ENCODE measurements at places on chromosomes 7 and 10.

DNA sequence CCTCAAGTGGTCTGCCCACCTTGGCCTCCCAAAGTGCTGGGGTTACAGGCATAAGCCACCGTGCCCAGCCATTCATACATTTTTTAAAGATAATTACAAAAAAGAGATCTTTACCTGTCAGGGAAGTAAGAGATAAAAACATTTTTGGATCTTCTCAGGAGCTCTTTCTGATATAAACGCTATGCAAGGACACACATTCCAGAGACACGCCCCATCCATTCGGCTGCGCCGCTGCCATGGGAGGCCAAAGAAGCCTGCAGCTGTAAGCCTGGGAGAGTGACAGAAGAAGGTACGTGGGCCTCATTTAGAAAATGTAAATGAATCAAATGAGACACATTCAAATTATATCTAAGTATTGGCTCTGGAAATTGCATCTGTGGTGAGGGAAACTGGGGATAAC, 85.3 kb downstream of the LYZL1 start:
- no peak for DNase-seq

DNA sequence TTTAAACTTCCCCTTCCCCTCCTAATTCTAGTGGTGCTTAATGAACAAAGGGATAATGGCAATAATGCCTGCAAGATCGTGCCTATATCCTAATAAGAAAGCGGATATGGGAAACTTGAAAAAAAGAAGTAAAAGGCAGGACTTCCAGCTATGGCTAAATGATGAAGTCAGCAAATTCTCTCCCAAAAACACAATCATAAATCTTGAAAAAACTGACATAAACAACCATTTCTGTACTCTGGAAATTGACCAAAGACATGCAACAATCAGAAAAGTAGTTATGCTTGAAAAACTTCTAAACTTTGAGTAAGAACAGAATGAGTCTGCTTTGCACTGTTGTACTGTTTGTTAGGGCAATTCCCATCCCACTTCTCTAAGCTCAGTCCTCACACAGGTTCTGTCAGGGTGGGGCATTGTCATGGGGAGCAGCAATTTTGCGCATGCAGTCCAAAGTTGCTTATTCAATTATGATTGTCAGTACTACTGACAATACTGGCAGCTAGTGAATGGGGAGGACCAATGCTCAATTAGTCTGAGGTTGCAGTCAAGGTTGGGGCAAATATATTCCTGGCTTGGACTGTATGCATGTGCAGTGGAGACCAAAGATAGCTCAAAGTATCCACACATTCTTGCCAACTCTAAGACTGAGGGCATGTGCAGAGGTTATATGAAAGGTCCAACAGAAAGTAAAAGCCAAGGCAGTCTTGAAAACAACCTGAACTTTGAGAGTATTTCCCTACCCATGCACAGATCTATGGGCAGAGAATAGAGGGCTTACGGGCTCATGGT, 34.1 kb upstream of the ARHGAP22 start:
- DNase-seq: no peak

GRCh38 chr10:86091216-86091615, 275.4 kb downstream of the GRID1 start:
- no peak for DNase-seq

DNA sequence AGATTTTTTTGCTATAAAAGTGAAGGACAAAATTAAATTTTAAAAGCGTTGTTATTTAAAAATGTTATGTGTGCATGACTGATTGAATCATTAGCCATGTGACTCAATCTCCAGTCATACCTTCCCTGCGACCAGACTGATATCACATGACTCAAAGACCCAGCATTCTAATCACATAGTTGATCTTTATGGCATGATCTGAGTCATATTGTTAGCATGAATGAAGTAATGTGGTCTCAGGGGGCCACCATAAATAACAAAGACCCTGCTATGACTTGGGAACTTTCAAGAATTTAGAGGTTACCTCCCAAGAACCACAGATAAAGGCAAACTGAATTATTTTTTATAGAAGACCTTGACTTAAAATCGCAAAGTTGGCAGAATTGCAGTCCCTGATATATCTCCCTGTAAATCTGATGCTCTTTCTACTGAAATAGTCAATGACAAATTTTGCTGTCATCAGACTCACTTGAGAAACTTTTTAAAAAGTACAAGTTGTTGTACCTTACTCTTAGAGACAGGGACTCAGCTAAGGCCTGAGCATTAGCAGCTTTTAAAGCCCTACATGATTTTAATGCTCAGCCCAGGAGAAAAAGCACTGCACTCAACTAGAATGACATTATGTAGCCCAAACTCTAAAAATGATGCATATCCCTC, 717.3 kb downstream of the XPNPEP1 start:
- peak; percentile 67 for DNase-seq

DNA sequence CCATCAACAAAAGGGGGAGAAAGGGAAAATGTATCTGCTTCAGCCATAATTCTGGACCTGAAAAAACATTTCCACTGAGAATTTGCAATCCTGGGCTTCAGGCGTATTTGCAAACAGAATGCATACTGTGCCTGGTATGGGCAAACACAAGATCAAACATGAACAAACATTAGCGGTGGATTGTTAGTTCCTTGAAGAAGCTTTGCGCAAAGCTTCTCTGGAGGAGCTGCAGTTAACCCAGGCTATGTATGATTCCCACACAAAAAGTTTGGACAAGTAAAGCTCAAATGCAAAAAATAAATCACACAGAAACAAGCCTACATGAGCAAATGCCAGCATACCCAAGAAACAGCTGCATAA, 20.4 kb upstream of the HILPDA start:
- peak; percentile 26 for DNase-seq

DNA sequence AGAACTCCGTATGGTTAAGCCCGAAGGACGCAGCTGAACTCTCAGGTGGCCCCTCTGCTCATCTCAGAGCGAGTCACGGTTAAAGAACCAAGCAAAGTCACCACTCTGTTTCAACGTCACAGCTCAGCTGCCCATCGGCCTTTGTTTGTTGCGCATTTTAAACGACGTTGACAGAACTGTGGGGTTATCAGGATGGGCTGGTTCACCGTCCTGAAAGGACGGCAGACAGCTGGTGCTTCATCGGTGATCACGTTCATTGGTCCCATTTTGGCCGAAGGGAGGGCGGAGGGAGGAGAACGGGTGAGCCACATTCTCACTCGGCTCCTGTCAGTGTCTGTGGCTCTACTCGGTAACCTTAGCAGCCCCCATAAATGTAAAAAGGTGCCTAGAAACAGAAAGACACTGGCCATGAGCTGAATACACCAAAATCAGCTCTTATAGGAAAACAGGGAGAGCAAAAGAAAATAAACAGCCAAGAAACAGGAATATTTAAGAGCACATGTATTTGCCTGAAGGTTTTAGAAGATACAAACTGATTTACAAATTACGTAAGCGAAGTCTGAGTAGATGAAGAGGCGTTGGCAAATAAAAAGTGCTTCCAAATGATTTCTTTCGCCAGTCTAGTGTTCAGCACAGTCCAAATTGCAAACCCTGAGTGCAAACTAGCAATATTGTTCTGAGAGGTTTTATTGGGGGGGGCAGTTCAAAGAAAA, 8.4 kb downstream of the PRKAG2 start:
- peak; percentile 10 for DNase-seq

DNA sequence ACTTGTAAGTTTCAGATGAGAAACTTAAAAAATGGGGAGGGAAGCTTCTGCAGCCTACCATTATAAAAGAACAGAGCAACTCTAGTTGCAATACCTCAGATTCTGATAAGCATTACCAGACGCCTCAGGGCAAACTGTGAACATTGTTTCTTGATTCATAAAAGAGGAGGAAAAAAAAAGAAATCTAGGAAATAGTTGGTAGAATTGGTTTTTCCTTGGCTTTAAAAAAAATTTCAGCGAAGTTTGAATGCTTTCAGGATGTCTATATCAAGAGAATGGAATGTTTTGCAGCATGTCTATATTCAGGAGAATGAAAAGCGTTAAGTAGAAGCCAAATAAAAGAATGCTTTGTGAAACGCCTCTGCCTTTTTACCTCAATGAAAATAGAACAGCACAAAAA, 17.5 kb upstream of the ANLN start:
- no peak for DNase-seq

- no peak for DNase-seq
These were observed 66.9 kb upstream of the DOCK1 start for GRCh38 chr10:126838316-126838715.

DNA sequence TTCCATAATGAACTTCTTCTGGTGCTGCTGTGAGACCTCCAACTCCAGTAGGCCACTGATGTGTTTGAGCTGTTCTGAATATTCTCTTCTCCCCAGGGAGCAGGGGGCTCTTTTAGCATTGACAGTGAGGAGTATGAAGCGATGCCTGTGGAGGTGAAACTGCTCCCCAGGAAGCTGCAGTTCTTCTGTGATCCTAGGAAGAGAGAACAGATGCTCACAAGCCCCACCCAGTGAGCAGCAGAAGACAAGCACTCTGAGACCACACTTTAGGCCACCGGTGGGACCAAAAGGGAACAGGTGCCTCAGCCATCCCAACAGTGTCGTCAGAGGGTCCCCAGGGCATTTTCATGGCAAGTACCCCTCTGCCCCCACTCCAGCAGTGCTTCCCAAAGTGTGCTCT, 49.3 kb downstream of the DENND11 start:
- DNase-seq: no peak

DNA sequence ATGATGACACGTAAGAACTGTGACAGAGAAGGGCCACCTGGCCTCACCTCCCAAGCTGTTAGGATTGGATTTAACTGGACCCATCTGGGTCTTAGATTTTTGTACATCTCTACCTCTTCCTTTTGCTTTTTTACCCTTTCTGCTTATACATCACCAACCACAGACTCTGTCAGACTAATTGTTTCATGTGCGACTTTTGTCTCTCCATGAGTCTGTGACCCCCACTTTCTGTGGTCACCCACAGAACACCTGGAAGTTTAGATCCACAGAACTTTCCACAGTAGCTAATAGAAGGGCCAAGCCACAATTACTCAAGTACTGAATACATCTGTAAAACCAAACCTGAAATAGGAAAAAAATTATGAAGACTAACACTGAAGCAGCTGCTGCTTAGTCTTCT, 23.1 kb downstream of the SEC31B start:
- DNase-seq: no peak

GRCh38 chr10:1210667-1211066, 154.5 kb downstream of the WDR37 start:
- no peak for DNase-seq

DNA sequence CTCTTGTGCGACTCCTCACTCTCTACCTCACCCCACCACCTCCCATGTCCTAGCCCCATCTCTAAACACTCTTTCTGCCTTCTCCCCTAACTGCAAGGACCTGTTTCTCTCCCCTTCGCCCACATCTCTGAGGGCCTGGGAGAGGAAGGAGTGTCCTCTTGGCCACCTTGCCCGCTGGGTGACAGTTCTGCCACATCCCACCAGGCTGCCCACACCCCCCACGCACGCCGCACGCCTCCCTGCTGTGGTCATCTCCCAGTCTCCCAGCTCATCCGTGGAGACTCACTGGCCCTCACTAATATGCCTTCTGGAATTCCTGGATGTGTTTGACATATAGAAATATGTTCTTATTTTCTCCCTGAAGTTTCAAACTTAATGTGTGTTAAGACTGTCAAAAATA, 48.5 kb downstream of the GRB10 start:
- DNase-seq: no peak

Data from choroid plexus epithelial cell (primary cell).